ENCODE measurements at places on chromosomes 2 and 18. TPM values are rescaled to one million over a fixed set of nuclear protein-coding genes. Genes with fewer than 3 reads are reported as not detected.
A peak's percentile ranks its signal among the peaks of the same experiment; 100 is the strongest.

GRCh38 chr2:216388046-216388884, 16.0 kb upstream of the MARCHF4 start:
- peak; percentile 86 for ATAC-seq

GRCh38 chr2:218366621-218367414, 10.2 kb downstream of the CATIP start:
- no peak for ATAC-seq

DNA sequence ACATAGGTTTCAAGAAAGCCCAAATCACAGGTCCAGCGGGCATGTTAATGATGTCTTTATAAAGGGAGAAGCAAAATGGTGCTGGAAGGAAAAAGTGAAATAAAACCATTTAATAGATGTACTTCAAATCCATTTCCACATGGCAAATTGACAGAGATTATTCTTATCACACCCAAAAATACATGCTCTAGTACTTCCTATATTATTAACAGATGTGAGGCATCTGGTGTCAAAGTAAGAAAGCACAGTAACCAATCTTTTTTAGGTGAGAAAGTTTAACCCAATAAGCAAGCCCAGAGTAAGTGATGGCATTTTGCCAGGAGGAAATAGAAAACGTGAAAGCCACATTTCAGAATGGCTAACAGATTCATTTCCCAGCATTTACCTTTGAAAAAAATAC, 128.0 kb downstream of the ABCA12 start:
- no peak for ATAC-seq

- ATAC-seq = no peak
Observed at GRCh38 chr2:193841384-193842150, 1646.8 kb upstream of the TMEFF2 start.

DNA sequence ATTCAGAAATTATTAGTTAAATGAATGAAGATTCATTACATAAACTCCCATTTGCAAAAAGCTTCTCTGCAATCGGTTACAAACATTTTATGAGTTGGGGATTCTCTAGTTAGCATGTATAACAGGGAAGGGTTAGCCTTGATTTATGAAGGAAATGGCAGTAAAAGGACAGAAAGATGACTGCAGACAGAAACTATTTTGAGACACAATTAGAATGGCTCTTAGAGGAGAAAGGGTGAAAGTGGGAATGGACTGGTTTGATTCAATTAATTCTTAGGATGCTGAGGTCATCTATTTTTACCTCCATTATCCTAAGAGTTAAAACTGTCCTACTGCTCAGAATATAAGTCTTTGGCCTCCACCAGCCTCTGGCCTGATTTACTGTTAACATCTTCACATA, 250.8 kb upstream of the DLGAP1 start:
- ATAC-seq = no peak

GRCh38 chr2:222959358-222959757, 92.6 kb upstream of the KCNE4 start:
- no peak for ATAC-seq

The PID1 gene
- total RNA-seq = 1.2 TPM

The GPBAR1 gene
- not detected for total RNA-seq

The ATOH8 gene
- 1.2 TPM for total RNA-seq

All from esophagus mucosa (tissue), 1 donor.